ENCODE measurements at places on chromosomes 5 and 9. TPM values are rescaled to one million over a fixed set of nuclear protein-coding genes. Genes with fewer than 3 reads are reported as not detected.

Gene SLC34A1
- not detected for polyA plus RNA-seq

Gene C5orf46
- not detected for polyA plus RNA-seq

Gene ECM2
- polyA plus RNA-seq: not detected

Gene FAM221B
- polyA plus RNA-seq: not detected

Gene TRPM3
- not detected for polyA plus RNA-seq

Gene ADRB2
- 9.1 TPM for polyA plus RNA-seq

Gene CYLC2
- polyA plus RNA-seq: not detected

Gene LRRC19
- polyA plus RNA-seq: not detected

Gene TMEM38B
- 38.5 TPM for polyA plus RNA-seq

Gene CEP72
- polyA plus RNA-seq: 5.4 TPM

Gene ROR2
- polyA plus RNA-seq: not detected

Gene DOK3
- polyA plus RNA-seq: 154 TPM

Gene BHMT2
- polyA plus RNA-seq: not detected

Gene DBH
- not detected for polyA plus RNA-seq

Gene PHF24
- 0.06 TPM for polyA plus RNA-seq

Gene ALDH1A1
- polyA plus RNA-seq: 0.10 TPM

Gene PTGR1
- polyA plus RNA-seq: 0.15 TPM

Gene NMUR2
- not detected for polyA plus RNA-seq

Gene FUT7
- polyA plus RNA-seq: 26.6 TPM

Gene FOXD4
- not detected for polyA plus RNA-seq

Gene LSM11
- 0.64 TPM for polyA plus RNA-seq

Gene BARHL1
- not detected for polyA plus RNA-seq

Gene DIPK1B
- 0.90 TPM for polyA plus RNA-seq

Gene ARHGEF28
- not detected for polyA plus RNA-seq

Gene SLC6A18
- not detected for polyA plus RNA-seq

Data from IgD-negative memory B cell (primary cell).